ENCODE measurements at places on chromosomes 6 and 20.

DNA sequence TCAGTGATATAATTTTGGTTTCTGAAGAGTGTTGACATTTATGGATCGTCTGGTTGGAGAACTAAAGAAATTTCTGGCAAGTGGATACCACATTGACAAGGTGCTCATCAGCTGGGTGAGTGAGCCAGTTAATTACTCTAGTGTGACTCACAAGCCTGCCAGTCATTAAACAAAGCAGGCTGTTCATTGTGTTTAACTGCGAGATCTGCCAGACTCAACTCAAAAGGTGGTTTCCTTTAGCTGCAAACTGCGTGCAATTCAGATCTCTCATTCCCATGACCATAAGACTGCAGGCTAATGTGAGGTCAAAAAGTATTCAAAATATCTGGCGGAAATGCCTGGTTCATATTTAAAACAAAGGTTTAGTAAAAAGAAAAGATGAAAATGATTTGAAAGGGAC lies 32.5 kb upstream of the IYD start:
- DNase-seq: no peak

DNA sequence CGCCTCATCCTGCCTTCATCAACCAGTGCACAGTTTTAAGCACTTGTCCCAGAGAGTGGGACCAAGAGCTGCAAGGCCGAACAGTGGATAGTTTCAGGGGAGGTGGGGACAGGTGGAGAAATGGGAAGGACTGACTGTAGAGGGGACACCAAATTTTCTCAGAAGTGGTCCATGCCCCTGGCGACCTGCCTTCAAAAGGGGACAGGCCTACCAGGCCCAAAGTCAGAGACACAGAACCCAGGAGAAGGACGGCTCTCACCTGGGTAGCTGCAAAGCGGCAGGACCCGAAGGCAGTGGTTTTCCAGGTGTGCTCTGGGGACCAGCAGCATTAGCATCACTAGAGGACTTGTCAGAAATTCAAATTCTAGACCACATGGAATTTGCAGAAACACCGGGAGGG lies 5.8 kb downstream of the TFEB start:
- DNase-seq: no peak

- no peak for DNase-seq
These were observed 29.4 kb upstream of the FOXO3 start for GRCh38 chr6:108531332-108531731.

DNA sequence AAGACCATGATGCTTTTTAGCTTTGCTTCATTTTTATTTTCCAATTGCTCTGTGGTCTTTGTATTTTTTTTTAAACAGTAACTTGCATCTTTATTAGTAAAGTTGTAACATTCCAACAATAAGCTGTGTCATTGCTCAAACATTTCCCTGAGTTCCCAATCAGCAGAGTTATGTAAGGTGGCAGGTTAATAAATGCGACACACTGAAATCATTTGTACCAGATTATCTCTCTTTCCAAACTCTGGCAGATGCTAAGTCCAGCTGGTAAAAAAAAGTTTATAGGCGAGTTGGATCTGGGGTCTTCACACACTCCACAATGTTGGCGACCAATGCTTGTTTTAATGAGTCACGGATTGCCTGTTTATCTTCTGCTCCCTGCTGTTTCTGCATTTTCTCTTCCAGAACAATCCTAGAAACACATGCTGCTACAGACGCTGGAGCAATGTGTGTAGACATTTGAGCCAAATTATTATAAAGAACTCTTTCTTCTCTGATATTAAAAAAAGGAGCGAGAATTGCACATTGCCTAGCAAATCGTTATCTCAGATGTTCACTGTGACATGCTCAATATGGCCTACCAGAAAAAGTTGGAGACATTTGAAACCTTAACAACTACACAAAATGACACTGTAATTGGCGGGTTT lies 113.6 kb upstream of the IFNGR1 start:
- DNase-seq: no peak

DNA sequence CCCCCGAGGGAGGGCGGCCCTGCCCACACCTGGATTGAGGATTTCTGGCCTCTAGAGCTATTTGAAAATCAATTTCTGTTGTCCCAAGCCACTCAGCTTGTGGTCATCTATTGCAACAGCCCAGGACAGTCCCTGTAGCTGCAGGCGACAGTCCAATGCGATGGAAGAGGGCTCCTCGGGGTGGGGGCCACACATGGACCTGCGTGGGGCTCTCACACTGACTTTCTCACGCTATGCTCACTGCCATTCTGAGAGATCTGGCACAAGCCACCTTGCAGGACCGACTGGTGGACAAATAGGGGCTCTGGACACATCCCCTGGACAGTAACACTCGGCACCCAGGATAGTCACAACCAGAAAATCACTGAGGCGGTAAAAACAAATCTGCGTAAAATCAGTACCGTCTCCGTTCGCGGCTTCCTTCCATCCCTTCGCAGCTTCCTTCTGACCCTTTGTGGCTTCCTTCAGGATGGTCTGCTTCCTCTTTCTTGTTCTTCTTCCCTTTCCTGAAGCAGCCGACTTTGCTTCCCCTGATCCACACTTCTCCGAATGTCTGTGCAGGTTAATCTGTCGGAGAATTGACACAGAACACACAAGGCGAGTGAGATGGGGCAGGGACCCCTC lies 21.8 kb downstream of the CTCFL start:
- no peak for DNase-seq

- DNase-seq: no peak
These were observed 31.3 kb downstream of the KCNK15 start for GRCh38 chr20:44776980-44777379.

DNA sequence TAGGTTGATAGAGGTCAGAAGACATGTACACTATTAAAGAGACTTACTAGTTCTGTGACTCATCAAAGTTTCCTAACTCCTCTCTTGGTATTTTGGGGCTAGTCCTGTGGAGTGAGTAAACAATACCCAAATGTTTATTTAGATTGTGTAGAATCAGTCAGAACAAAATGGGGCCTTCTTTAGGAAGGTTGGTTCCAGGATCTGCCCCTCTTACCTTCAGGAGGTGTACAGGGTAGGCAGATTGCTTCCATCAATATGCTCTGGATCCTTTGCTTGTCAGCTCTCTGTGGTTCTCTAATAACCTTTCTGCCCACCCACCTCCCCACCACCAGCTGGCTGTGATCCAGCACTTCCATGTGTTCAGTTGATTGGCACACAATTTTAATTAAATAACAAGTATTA lies 107.0 kb downstream of the POPDC3 start:
- no peak for DNase-seq

GRCh38 chr6:19795211-19795610 lies 42.0 kb upstream of the ID4 start:
- DNase-seq: no peak

GRCh38 chr6:68476611-68477010 lies 158.5 kb upstream of the ADGRB3 start:
- no peak for DNase-seq

DNA sequence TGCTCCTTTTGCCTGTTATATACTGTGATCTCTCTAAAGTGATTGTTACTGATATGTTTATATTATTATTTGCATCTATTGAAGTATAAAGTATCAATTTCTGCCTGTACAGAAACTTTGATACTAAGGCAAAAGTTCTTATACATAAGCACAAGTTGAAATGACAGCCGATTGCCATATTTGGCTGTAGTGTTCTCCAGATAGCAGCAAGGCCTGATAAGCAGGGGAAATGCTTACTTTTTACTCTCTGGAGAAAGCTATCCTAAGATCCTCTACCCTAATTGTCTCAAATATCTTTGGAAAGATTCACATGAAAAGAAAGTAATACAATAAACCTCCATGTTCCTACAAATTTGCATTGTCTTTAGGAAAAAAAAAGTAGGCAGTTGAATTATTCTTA lies 31.4 kb downstream of the SENP6 start:
- DNase-seq: no peak

- DNase-seq: no peak
These were observed 37.0 kb downstream of the CDC40 start for GRCh38 chr6:110217266-110217665.

DNA sequence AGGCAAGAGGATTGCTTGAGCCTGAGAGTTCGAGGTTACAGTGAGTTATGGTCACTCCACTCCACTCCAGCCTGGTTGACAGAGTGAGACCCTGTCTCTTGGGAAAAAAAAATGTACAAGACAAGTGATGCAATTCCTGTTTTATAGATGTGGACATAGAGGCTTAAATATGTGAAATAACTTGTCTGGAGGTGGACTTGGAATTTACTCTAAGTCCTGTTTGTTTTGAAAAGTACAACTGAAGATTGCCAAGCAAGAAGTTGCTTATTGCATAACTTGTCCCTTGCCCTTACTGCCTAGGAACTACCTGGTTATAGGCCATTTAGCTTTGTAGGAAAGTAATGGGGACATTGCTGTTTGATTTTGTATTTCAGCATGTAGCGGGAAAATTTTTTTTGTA lies 26.0 kb upstream of the ADIG start:
- DNase-seq: no peak

DNA sequence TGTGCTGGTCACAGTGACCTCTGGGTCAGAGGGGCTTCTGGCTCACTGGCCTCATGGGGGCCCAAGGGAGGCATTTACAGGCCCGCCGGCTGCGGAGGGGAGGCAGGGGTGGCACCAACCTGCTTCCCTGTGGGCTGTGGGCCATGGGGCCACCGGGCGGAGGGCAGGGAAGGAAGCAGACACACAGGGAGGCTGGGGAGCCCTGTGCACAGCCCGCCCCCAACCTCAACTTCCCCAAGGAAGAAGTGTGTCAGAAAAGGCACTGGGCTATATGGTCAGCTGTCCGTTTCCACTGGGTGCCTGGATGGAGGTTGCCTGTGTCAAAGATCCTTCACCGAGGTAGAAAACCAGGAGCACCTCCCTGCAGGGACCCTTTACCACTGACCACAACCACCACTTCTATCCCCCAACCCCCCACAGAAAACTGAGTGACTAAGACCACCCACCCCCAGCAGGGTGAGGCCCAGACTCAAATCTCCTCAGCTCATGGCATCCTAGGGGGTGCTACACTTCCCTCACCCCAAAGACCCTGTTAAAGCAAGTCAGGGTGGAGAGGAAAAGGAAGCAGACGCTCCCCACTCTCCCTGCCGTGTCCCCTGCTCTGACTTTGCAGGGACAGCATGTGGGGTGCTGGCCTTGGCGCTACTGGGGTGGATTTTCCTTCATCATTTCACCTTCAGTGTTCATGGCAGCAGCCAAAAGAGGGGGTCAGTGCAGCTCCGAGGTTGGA lies 5.6 kb downstream of the CST3 start:
- DNase-seq: no peak

GRCh38 chr6:72930556-72931132 lies 294.7 kb downstream of the KHDC1L start:
- DNase-seq: no peak

DNA sequence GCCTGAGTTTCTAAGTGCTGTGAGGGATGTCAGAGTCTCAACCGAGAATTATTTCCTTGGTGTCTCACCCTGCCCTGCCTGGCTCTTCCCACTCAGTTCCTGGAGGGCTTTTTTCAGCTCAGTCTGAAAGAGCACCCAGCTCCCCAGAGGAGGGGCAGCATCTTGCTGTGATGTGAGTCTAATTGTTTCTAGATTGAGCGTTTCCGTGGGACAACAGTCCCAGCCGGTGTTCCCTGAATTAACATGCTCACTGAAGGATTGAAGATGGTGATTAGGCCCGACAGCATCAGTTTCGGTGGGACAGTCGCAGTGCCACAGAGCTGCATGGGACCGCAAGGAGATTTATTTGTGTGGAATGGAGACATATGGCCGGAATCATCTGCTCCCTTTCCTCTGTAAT lies 587.6 kb downstream of the DHX35 start:
- no peak for DNase-seq

- DNase-seq: no peak
These were observed 66.1 kb upstream of the NOX3 start for GRCh38 chr6:155521719-155522118.

DNA sequence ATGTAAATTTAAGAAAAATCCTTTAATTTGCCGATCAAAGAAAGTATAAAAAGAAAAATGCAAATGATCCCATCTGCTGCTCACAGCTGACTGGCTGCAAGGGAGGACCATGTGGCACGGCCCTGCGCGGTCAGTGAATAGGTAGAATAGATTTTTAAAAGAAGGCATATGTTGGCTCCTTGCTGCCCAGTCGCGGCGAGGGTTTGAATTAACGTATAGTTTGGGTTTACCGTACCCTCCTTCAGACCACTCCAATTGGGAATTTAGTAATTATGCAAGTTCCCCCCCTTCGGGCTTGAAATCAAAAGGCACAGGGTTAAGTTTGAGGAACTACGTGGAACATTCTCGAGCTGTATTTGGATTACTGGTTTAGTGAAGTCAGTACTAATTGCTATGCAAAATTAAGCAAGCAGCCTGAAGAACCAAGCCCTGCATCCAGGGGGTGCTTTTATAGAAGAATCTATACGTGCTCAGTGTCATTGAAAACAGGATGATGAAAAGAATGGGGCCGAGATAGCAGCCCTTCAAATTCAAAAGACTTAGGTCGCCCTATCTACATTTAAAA lies 1.1 kb upstream of the BEND3 start:
- no peak for DNase-seq
